ENCODE measurements at places on chromosomes 16 and 17.

GRCh38 chr17:18191236-18191667, 7.6 kb downstream of the ALKBH5 start:
- no peak for DNase-seq

DNA sequence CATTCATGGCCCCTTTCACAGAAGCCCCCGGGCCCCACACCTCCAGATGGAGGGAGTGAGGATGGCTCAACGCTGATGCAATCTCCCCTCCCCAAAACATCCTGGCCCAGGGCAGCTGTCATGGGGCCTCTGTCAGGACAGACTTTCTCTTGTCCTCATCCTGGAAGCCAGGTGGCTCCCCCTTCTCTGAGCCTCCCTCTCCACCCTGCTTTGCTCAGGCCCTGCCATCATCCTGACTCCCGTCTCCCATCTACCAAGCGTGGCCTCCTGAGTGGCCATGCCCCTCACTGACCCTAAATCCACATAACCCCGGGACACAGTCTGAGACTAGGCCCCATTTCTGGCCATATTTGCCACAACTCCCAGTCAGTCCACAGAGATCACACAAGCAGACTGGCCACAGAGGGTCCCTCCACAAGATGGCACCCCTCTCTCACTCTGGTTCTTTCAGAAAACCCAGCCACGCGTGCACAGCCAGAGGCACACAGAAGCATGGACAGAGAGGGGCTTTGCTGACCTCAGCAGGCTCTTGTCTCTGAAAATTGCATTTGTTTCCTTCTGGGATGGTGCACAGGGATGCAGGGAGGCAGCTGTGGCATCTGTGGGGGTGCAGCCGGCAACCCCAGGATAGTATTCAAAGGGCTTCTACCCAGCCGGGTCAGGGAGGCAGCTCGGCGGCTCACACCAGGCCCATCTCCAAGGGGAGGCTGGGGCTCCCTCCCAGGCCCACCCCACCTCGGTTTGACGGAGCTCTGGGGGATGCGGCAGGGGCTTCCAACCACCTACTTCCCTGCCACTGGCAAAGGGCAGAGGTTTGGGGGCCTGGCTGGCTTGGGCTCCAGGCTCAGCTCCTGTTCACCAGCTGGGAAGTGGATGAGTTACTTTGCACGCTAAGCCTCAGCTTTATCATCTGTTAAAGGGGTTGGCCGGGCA, 16.9 kb downstream of the DOC2B start:
- no peak for DNase-seq

GRCh38 chr16:11744075-11744470, 1.4 kb upstream of the TXNDC11 start:
- DNase-seq = no peak

DNA sequence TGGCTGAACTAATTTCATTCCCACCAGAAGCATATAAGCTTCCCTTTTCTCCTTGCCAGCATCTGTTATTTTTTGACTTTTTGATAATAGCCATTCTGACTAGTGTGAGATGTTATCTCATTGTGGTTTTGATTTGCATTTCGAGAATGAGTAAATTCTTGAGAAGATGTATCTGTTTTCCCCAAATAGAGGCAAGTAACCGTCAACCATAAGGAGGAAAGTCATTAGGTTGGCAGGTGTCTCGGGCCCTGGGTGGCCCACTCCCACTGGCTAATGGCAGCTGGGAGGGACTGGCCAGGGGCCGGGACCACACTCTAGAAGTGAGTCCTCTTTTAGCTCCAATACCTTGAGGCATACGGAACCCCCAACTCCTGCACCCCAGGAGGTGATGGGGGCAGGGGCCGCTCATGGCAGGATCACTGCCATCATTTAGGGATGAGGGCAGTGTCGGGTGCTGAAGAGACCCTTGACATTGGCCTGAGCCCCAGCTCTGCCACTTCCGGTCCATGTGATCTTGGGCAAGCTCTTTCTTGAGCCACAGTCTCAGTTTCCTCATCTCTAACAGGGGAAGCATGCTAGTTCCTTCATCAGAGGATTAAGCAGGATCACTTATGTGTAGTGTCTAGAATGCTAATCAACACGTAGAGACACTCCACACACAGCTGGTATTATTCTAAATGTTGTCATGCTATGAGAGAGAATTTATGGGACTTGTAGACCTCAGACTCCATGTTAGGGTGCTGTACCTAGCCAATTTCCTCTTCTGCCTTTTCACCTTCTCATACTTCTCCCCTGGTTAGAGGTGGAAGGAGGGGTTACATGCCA, 44.3 kb downstream of the RGS9 start:
- no peak for DNase-seq

All from NCI-H526 treated with DMSO at 0.1 percent for 48 hours (cell line).